Activated CD4-positive, alpha-beta T cell treated with anti-CD3 and anti-CD28 coated beads for 36 hours (primary cell): ENCODE measurements at places on chromosomes 4 and X. TPM values are rescaled to one million over a fixed set of nuclear protein-coding genes. Genes with fewer than 3 reads are reported as not detected.

- peak overlapping the region; percentile 35 for H3K27ac ChIP-seq
- peaks cover 52% of the 10 kb centered on the region for H3K4me1 ChIP-seq
- no peaks in the 10 kb centered on the region for H3K36me3 ChIP-seq
- DNase-seq = peak; percentile 77
- no peaks in the 10 kb centered on the region for H3K27me3 ChIP-seq
- peak overlapping the region; percentile 91 for H3K4me3 ChIP-seq
Observed at GRCh38 chr4:26860922-26861433, 337 bp downstream of the STIM2 start.

DNA sequence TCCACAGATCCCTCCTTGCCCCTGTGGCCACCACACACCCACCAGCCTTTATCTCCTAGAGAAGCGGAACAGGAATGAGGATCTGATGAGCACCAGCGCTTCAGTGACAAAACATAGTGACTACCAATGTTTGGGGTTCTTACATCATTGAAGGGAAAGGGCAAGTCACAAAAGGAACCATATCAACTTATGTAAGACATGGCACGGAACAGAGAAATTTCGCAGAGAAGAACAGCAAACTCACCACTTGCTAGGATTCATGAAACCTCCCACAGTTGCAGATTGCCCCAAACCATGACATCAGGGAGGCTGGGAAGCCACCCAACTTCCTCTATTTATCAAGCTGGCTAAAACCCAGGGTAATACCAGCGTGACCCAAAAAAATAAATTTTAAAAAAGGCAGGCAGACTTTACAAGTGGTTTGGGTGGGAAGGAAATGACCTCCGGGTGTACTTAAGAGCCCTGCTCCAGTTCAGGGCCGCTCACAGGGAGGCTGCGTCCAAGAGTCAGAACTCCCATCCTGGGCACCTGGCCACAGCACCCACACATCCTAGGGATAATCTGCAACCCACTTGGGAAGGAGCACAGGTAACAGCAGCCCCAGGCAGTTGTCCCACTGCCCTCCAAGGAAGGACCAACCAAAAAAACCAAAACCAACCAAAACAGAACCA, 36.0 kb downstream of the ADGRG2 start:
- no peak for DNase-seq
- no peak overlapping the region for H3K27ac ChIP-seq
- H3K4me3 ChIP-seq = no peak overlapping the region
- no peaks in the 10 kb centered on the region for H3K4me1 ChIP-seq

GRCh38 chr4:25861951-25862410, 807 bp downstream of the SEL1L3 start:
- peak; percentile 65 for DNase-seq
- H3K27ac ChIP-seq = peak overlapping the region; percentile 96
- H3K4me1 ChIP-seq = peaks cover 47% of the 10 kb centered on the region
- H3K27me3 ChIP-seq = no peaks in the 10 kb centered on the region
- H3K4me3 ChIP-seq = peak overlapping the region; percentile 94
- peaks cover 12% of the 10 kb centered on the region for H3K36me3 ChIP-seq

GRCh38 chr4:91087743-91088142, 960.5 kb downstream of the CCSER1 start:
- H3K36me3 ChIP-seq = no peaks in the 10 kb centered on the region
- H3K27me3 ChIP-seq = no peaks in the 10 kb centered on the region
- H3K27ac ChIP-seq = no peak overlapping the region
- DNase-seq = no peak
- H3K4me3 ChIP-seq = no peak overlapping the region

DNA sequence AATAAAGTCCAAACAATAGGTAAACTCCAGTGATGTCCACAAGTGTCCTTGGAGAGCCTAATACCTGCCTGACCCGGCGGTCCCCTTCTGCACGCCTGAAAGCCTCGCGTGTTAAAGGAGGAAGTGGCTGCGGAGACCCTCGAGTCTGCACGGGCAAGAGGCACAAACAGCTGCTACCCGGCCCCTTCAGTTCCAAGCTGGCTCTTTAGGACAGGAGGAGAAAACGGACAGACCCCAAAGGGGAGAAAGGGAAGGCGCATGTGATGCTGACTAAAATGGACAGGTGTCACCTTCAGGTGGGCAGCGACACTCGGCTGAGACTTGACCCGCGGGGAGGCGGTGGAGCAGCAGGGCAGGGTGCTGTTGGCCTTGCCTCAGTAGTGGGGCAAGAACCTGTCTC, 102.7 kb upstream of the TENM3 start:
- H3K4me1 ChIP-seq = peaks cover 15% of the 10 kb centered on the region
- DNase-seq = no peak
- peaks cover 2% of the 10 kb centered on the region for H3K36me3 ChIP-seq

DNA sequence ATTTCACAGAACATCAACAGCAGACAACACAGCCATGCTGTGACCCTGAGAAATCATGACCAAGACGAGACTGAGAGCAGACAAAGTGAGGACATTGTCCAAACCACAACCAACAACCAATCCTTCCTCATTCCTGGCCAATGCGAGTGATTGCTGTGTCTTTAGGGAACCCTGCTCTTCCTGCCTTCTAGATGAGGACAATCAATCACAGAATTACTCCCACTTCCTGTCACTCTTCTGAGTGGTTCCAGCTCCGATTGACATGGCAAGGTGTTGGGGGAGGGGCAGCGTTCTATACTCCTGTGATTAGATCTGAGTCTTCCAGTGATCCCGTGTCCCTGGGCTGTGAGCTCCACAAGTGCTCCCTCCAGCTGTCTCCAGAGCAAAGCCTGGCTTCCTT, 227.8 kb downstream of the STIM2 start:
- peaks cover 6% of the 10 kb centered on the region for H3K4me1 ChIP-seq
- DNase-seq = no peak
- no peak overlapping the region for H3K27ac ChIP-seq
- H3K36me3 ChIP-seq = no peaks in the 10 kb centered on the region
- H3K4me3 ChIP-seq = no peak overlapping the region

- H3K27me3 ChIP-seq = no peaks in the 10 kb centered on the region
- no peak overlapping the region for H3K4me3 ChIP-seq
- DNase-seq = no peak
Observed at GRCh38 chr4:187883049-187883448, 112.5 kb upstream of the ZFP42 start.

DNA sequence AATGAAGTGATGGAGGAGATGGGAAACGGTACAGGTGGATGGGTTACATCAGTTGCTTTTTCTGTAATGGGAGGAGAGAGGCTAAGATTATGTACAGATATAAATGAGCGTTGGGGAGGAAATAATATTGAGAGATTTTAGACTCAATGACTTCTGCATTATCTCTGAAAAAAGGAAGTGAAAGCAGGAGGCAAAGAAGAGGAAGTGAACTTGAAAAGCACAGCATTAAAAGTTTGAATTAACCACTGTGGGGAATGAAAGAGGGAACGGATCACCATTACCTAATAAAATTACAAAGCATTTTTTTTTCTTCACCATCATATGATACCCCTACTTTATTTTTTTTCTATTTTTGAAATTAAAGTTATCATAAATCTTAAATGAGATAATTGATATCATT, 1025.5 kb downstream of the RPA4 start:
- H3K27ac ChIP-seq = no peak overlapping the region
- no peak overlapping the region for H3K4me3 ChIP-seq
- no peak for DNase-seq
- no peaks in the 10 kb centered on the region for H3K27me3 ChIP-seq
- no peaks in the 10 kb centered on the region for H3K4me1 ChIP-seq

GRCh38 chr4:85967872-85968271, 392.0 kb downstream of the MAPK10 start:
- no peaks in the 10 kb centered on the region for H3K4me1 ChIP-seq
- no peak for DNase-seq
- H3K27ac ChIP-seq = no peak overlapping the region

DNA sequence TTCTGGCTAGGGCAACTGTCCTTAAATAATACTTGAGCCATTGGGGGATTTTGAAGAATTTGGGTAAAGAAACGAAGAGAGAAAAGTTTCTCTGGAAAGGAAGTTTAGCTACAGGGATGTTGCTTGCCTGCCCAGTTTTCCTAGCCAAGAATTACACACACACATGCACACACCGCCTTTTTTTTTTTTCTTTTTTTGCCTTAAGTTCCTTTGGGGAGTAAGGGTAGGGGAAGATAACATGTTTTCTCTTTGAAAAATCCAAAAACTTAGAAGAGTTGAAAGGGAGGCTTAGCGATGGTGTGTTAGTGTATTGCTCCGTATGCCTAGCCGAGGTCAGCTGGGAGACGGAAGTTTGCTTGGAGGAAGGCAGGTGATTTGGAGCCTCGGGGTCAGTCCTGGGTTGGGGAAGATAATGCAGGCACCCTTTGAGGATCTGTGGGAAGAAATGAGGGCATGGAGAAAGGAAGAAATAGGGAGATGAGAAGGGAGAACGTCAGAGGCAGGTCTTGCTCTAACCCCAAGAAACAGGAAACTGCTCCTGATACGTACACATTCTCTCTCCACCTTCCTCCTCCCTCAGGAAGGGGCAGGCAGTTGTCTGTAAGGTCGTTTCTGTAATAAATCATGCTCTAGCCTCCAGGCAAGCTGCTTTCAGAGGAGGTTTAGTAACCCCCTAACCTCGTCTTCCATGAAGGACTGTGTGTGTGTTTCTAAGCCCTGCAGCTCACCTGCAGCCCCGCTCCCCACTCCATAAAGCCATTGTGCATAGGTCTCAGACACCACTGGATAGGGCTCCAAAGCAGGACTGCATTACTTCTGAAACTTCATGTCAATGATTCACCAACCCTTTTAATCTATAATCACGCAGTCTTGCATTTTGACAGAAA, 10.5 kb downstream of the KLF3 start:
- no peaks in the 10 kb centered on the region for H3K27me3 ChIP-seq
- DNase-seq = no peak
- H3K4me3 ChIP-seq = peak overlapping the region; percentile 47
- peaks cover 5% of the 10 kb centered on the region for H3K36me3 ChIP-seq
- peaks cover 88% of the 10 kb centered on the region for H3K4me1 ChIP-seq
- H3K27ac ChIP-seq = peak overlapping the region; percentile 26

- no peak overlapping the region for H3K4me3 ChIP-seq
- DNase-seq = no peak
- no peaks in the 10 kb centered on the region for H3K4me1 ChIP-seq
- H3K36me3 ChIP-seq = no peaks in the 10 kb centered on the region
Observed at GRCh38 chr4:162499478-162499877, 335.7 kb upstream of the FSTL5 start.

DNA sequence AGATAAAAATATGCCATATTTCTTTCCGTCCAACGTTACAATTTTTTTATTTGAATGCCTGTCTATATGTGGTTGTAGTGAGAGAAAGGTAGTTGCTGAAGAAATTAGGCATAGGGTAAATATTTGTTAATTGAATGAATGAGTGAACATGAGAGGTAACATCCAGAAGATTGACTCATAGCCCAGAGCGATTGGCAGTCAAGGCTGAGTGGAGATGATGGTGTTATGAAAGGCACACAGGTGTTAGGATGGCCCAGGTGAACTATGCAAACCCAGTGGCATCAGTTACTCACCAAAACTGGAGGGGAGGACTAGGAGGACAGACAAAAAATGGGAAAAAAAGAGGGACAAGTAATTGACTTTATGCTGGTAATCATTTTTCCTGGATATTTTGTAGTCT, 31.7 kb upstream of the SPRY1 start:
- DNase-seq = no peak
- H3K27me3 ChIP-seq = no peaks in the 10 kb centered on the region
- no peak overlapping the region for H3K4me3 ChIP-seq

DNA sequence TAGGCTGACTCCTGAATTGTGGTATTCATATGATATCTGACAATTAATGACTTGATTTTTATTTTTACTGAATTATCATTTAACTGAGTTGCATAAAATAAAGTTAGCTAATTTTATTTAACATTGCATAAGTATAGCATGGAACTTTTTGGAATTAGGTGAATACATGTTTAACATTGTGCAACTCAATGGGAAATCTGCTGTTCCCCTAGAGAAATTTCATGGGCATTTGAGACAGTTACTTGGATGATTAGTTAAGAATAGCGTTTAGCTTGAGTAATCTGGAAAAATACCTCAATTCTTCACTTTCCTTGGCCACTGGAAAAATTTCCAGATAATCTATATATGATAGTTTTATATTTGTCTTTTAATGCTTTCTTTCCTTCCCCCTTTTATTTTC, 42.5 kb downstream of the NPNT start:
- peaks cover 4% of the 10 kb centered on the region for H3K27me3 ChIP-seq
- H3K4me1 ChIP-seq = no peaks in the 10 kb centered on the region
- H3K4me3 ChIP-seq = no peak overlapping the region
- no peak for DNase-seq
- H3K36me3 ChIP-seq = no peaks in the 10 kb centered on the region

DNA sequence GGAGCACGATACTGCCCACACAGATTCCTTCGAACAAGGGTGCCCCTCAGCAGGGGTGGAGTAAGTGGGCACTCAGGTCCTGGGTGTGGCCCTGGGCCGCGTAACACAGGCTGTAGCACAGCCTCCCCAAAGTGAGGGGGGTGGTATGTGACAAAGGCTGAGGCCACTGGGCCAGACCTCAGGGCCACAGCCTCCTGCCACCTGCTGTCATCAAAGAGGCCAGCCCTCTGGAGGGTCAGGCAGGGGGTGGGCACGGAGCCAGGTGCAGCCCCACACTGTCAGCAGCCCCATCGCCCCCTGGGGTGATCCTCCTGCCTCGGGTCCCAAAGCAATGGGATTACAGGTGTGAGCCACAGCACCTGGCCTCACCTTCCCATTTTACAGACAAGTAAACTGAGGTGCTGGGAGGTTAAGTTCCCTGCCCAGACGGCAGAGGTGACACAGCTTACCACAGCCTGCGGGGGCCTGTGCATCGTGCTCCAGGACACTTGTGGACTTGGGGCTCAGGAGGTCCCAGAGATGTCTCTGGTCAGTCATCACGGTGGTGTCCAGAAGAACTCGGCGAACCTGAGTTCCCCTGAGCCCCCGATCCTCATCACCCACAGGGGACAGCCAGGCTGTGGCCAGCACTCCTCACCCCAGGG, 27.5 kb upstream of the MXD4 start:
- no peak overlapping the region for H3K4me3 ChIP-seq
- H3K27ac ChIP-seq = no peak overlapping the region
- no peaks in the 10 kb centered on the region for H3K36me3 ChIP-seq
- DNase-seq = no peak
- peaks cover 26% of the 10 kb centered on the region for H3K4me1 ChIP-seq

GRCh38 chr4:130131536-130131935, 1035.6 kb downstream of the C4orf33 start:
- no peak overlapping the region for H3K27ac ChIP-seq
- no peaks in the 10 kb centered on the region for H3K36me3 ChIP-seq
- H3K4me3 ChIP-seq = no peak overlapping the region
- H3K27me3 ChIP-seq = no peaks in the 10 kb centered on the region

EMCN gene
- total RNA-seq = not detected

LRAT gene
- total RNA-seq = not detected

BTK gene
- not detected for total RNA-seq

SPANXA1 gene
- total RNA-seq = not detected

ATP6AP1 gene
- 28.6 TPM for total RNA-seq

NHSL2 gene
- 0.50 TPM for total RNA-seq

GK2 gene
- not detected for total RNA-seq

PDGFRA gene
- total RNA-seq = not detected

SERPINA7 gene
- not detected for total RNA-seq

SLIT2 gene
- total RNA-seq = not detected

FHL1 gene
- total RNA-seq = 19.8 TPM

KLB gene
- total RNA-seq = not detected

XG gene
- total RNA-seq = not detected

SUPT20HL1 gene
- total RNA-seq = not detected
